ENCODE measurements at places on chromosomes 6 and 20.

DNA sequence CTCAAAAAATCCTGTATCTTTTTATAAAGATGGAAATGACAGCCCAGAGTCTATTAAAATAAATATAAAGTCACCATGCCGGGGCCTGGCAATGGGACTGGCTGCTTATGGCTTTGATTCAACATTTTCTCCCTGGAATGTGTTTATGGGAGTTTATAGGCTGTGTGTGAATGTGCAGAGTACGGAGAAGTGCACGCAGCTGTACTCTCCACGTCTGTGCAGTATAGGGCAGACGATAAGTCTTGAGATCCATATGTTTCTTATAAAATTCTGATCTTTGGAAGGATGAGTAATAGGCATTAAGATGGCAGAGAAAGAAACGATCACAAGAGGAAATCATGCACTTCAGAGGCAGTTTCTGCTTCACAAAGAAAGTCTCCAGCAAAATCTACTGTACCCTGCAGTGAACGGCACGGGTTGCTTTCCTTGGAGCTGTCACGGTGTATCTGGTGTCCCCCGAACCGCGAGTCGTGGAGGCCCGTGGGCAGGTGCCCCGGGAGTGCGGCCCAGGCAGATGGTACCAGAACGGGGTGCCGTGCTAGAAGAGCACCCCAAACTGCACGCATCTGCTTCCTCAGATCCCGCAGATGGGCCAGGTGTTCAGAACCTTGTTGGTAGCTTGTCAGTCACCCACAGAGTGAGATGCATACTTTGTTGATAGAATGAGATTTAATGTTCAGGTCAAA lies 382.5 kb downstream of the TAF4 start:
- DNase-seq = no peak

GRCh38 chr6:127366282-127367022 lies 23.0 kb upstream of the ECHDC1 start:
- DNase-seq = no peak

DNA sequence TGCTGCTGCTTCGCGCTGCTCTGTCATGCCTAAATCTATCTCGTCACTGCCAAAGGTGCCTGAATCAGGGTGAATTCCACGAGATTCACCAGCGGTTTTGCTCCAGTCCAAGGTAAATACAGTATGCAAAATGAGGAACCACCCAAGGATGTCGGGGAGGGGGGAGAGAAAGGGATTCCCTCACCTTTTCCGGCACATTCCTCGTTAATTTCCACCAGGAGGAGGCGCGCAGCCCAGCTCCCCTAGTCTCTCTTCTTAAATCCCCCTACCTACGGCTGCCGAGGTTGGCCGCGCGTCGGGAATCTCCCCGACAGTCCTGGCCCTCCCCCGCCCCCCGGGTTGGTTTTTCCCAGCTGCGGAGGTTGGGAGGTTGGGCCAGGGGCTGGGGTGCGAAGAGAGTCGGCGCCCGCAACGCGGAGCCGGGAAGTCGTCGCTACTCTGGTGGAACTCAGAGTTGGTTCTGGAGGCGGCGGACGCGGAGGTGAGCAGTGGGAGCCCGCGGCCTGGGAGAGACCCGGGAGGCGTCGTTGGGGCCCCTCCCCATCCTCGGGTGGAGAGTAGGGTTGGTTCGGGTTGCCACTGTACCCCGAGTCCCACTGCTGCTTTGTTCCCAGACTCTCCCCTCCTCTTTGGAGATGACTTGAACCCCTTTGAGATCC lies at the start of gene TPBG:
Gene TPBG (plus strand): TSS at position 390 of the 659 bp plus-strand sequence. CDS start 1,145 bp downstream, outside the sequence.
- no peak for DNase-seq

- DNase-seq = no peak
Measured at GRCh38 chr6:53734473-53735299, 60.1 kb upstream of the LRRC1 start.

DNA sequence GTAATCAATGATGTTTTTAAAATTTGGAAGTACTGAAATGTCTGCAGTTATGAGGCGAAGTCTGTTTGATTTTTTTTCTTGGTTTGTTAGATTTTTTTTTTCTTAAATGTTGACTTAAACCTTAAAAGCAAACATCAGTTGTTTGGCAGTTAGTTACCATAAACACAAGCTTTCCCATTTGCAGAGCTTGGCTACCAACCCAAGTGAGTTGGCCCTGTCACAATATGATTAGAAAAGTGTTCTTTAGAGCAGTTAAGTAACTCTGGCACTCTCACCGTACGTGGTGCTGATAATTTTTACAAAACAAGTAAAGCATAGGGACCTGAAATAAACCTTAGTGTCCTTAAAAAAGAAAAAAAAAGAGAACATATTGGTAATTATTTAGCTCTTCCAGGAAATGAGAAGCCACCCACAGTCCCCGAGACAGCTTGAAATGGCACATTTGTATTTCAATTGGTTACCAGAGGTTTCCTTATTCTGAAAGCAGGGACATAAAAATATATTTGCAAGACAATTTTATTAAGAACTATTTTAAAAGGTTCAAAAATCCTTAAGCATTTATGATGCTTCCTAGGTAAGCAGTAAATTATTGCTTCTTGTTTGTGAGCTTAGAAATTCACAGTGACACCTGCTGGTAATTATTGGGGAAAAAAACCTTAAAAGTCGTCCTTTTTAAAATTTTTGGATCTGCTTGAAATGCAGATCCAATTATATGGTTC lies 3.9 kb downstream of the HEY2 start:
- DNase-seq = no peak

- DNase-seq = no peak
Measured at GRCh38 chr20:5390720-5391119, 74.0 kb upstream of the PROKR2 start.

DNA sequence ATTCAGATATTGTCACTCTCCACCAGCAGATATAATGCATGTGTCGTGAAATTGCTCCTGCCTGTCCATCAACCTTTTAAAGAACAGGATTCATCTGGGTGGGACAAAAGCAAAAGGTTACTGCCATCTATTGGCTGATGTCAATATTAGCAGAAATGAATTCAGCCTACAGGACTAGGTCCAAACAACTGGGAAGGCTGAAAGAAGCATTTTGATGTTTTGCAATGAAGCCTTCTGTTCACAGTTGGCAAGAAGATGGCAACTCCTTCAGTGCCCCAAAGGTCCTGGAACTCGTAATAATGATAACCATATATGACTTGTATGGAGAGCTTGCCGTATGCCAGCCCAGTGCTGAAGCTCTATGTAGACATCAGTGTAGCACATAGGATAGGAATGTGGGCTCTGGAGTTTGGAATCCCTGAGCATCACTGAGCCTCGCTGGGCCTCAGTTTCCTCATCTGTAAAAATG lies 7.5 kb downstream of the BCAS1 start:
- no peak for DNase-seq

- DNase-seq = no peak
Measured at GRCh38 chr6:122323361-122323760, 76.1 kb upstream of the HSF2 start.

DNA sequence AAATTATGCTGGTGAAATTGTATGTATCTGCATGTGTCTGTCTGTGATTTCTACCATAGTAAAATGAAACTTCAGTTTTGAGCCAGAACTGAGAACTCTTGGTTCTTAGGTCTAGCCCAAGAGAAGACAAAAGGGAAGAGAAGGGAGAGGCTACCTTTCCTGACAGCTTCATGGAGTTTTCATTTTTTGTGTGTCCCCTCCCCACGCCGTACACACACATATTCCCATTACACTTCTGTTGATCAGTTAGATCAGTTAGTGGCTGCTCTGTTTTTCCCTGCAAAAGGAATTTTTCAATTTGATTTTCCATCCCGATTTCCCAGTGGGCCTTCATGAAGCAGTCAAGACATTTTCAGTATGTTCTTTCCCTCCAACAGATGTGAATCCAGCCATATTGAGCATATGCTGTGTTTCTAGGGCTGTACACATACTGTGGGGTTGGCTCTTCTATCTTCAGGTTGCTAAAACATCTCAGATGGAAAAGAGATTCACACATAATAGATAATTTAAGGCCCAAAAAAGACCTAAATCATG lies 52.5 kb downstream of the HIVEP1 start:
- DNase-seq = no peak

GRCh38 chr20:37650661-37651060 lies 43.2 kb upstream of the CTNNBL1 start:
- no peak for DNase-seq

DNA sequence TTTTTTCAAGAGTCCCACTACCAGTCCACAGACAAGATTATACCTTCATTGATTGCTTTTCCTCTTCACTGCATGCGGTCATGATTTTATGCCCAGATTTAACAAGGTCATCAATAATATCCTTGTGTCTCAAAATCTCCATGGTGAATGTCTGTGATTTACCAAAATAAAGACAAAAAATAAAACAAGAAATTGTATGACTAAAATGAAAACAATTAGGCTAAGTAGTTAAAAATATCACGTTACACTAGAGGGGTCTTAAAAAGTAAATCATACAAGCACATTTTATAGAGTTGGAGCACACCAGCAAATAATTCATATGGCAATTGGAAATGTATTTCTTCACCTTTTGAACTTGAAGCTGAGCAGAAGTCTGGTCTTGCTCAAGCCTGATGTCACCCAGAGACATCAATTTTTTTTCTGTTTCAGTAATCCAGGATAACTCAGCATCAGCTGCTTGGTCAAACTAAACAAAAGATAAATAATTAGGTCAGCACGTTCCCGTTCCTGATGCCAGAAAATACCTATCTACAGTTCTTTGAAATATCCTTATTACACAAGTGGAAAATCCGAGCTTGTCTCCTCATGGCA lies 125.4 kb downstream of the DST start:
- DNase-seq = no peak

- no peak for DNase-seq
Measured at GRCh38 chr6:61562098-61562497, 723.9 kb downstream of the KHDRBS2 start.

GRCh38 chr6:168376120-168376519 lies 56.5 kb upstream of the DACT2 start:
- no peak for DNase-seq

- no peak for DNase-seq
Measured at GRCh38 chr20:19115581-19115980, 96.9 kb upstream of the SLC24A3 start.

DNA sequence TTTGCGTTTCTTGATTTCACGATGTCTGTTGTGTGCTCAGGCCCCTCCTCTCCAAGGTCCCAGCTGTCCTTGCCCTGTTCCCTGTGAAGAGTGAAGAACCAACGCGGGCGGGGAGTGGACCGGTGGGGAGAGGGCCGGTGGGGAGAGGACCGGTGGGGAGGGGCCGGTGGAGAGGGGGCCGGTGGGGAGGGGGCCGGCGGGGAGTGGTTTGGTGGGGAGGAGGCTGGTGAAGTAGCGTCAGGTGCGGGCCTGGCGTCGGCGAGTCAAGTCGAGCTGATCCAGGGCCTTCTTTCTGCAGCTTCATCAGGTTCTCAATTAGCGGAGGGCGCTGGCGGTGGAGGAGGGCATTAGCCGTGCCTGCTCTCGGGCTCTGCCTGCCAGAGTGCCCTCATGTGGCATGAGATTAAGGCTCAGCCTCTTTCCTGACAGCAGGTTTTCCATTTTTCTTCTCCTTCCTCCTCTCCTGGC lies 21.2 kb upstream of the BHLHE23 start:
- DNase-seq = no peak

DNA sequence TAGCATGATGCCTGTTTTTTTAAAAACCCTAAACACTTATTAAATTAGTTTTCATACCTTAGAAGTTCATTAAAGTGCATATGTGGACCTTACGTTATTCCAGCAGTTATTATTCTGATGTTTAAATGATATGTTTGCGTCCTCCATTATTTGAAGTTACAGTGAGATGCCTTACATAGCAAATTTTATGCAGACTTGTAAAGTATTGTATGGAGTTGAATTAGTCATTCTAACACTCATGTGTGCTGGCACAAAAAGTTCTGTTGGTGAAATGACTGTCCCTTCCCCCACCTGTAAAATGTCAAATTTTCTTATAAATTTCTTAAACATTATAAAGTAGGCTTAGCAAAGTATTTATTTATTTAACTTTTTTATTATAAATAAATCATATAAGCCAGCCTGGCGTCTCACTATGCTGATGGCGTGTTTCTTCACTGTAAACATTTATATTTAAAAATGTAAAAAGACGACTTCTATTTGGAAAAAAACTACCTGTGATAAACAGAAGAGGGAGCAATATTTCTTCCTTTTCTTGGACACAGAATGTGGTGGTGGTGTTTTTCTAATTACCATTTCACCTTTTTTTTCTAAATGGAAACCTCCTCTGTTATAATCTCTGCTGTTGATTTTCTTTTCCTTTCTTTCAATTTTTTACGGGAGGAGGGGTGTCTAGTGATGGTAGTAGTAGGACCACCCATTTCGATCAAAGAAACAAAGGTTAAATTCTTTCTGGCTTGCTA lies 155.4 kb downstream of the RFPL4B start:
- DNase-seq = no peak

DNA sequence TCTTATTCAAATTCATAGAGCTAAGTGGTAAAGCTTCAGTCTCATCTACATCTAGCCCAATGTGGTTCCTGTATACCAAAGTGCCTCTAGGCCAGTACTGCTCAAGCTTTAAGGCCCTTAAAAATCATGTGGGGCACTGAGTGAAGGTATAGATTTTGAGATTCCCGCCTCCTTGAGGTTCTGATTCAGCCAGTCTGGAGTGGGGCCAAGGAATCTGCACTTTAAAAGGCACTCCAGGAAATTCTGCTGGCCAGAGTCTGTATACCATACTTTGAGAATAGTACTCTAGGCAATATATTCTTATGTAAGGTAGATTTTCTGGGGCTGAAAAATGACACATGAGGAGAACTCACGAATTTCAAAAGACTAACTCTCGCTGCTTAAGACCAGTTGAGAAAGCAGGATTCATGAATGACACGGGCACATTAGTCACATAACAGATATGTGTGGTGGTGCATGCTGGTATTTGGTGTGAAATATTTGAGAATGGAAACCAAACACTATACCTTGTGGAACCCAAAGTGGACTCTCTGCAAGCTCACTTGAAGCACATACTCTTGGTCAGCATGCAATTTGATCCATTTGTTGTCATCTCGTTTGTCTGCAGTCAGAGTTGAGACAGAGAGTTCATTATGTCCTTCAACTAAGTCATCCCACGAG lies 47.6 kb upstream of the SIM1 start:
- DNase-seq = no peak

DNA sequence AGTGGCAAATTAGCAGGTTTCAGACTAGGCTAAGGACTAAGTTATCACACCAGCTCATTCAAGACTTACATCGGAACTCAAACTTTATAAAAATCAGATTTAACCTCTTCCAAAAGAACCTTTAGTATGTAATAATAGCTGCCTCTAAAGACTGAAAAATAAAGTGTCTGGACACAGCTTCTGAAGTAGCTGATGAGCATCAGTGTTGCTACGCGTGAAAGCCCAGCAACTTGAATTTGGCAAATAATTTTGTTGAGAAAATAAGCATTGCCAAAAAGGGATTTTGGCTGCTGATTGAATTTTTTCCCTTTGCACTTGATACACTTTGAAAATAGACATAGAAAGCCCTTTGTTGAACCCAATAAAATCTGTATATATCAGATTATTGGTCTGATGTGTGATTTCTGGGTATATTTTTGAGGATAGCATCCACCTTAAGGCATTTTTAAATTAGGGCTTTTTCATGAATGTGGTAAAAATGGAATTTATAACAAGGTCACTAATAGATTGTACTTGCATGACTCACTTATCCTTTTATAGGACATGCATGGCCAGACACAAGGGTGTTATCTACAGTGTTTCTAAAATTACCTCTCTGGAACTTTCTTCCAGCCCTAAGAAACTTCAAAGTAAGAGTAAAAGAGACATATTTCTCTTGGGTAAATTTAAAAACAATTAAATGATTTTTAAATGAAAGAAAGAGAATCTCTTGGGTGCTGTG lies 350.4 kb downstream of the TENT5A start:
- DNase-seq = no peak
